ENCODE measurements at places on chromosomes 13 and 19. TPM values are rescaled to one million over a fixed set of nuclear protein-coding genes. Genes with fewer than 3 reads are reported as not detected.

Gene C3
- total RNA-seq = not detected

DNA sequence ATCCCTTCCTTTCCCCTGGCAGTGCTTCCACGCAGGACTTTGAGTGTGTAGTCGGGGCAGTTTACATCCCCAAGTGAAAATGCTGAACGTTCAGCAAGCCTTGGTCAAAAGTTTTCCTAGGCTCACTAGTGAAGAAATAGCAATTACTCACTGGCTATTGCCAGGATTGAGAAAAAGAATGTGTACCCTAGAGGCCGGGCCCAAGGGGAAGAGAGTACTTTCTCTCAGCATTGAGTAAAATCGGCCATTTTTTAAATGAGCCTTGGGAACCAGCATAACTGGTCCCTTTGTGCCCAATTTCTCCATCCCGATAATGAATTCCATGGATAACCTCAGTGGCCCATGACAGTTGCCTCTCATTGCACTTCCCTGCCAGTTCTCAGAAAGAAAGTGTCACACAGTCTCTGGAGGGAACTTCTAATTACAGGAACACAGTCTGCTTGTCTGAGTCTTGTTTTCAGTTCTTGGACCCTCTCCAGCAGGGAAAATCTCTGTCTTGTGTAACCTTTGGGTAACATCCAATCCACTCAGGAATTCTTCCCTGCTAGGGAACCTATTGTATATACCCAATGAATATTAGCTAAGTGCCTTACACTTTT, 7.3 kb upstream of the OR7D2 start:
- no peaks in the 10 kb centered on the region for H3K4me1 ChIP-seq
- peaks cover 6% of the 10 kb centered on the region for H3K36me3 ChIP-seq

Gene ZNF865
- total RNA-seq = 12.8 TPM

Gene ICAM5
- total RNA-seq = 0.20 TPM

- DNase-seq = no peak
- no peak overlapping the region for H3K27ac ChIP-seq
- no peaks in the 10 kb centered on the region for H3K27me3 ChIP-seq
- no peaks in the 10 kb centered on the region for H3K4me1 ChIP-seq
- H3K36me3 ChIP-seq = no peaks in the 10 kb centered on the region
- H3K4me3 ChIP-seq = no peak overlapping the region
These were observed 195.3 kb downstream of the LIG4 start for GRCh38 chr13:108020027-108020426.

- no peak for DNase-seq
- peaks cover 15% of the 10 kb centered on the region for H3K4me1 ChIP-seq
- H3K27ac ChIP-seq = no peak overlapping the region
- H3K4me3 ChIP-seq = no peak overlapping the region
- H3K27me3 ChIP-seq = no peaks in the 10 kb centered on the region
- H3K36me3 ChIP-seq = peaks cover 12% of the 10 kb centered on the region
These were observed 12.2 kb downstream of the ABHD13 start for GRCh38 chr13:108230377-108230776.

Gene SPRED3
- 1.3 TPM for total RNA-seq

DNA sequence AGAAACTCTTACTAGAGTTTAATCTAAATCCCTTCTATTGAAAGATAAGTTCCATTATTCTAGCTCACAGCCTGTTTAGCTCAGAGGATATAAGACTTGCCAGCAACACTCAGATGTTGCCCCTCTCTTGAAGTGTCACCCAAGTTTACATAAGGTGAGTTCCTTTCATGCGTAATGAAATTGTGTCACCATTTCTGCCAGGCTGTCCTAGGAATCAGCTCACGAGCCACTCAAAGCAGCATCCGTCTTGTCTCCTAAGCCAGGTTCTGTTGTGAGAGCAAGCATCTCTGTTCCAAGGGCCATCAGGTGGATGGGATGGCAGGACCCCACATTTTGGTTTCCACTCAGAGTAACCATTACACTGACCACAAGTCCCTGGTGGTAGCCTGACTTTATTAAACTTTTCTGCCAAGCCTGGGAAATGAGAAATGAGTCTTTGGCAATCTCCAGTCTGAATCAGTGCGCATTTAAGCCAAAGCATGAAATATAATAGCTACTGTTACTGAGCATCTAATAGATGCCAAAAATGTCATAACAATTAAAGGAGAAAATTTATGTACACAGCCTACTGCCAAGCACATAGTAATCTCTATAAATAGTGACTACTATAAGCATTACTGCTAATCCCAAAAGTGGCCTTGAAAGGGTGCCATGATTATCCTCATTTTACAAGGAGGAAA, 179.6 kb upstream of the MIR17HG start:
- H3K27ac ChIP-seq = no peak overlapping the region
- no peaks in the 10 kb centered on the region for H3K36me3 ChIP-seq
- no peaks in the 10 kb centered on the region for H3K4me1 ChIP-seq
- H3K27me3 ChIP-seq = peaks cover 5% of the 10 kb centered on the region
- H3K4me3 ChIP-seq = no peak overlapping the region
- no peak for DNase-seq

Gene OLFM4
- total RNA-seq = not detected

Gene CILP2
- 0.42 TPM for total RNA-seq

Gene MIER2
- 15.8 TPM for total RNA-seq

GRCh38 chr19:13887018-13887436, 10.1 kb downstream of the NANOS3 start:
- peaks cover 15% of the 10 kb centered on the region for H3K4me1 ChIP-seq
- H3K4me3 ChIP-seq = no peak overlapping the region
- DNase-seq = no peak

Gene LHB
- not detected for total RNA-seq

Data from CD4-positive, CD25-positive, alpha-beta regulatory T cell (primary cell).